ENCODE measurements at places on chromosomes 12 and 14.
A peak's percentile ranks its signal among the peaks of the same experiment; 100 is the strongest.

DNA sequence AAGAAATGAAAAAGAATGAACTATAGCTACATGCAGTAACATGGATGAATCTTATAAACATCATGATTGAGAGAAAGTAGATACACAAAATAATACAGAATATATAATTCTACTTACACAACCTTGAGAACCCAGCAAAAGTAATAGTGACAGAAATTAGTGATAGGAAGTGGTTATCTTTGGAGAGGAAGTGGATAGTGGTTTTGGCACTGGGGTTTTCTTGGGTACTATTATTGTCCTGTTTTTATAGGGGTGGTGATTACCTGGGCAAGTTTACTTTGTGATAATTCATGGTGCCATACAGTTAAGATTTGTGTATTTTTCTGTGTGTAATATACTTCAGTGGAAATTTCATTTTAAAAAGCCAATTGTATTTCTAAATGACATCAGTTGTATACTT, 352.7 kb downstream of the AEBP2 start:
- peak; percentile 33 for ATAC-seq

DNA sequence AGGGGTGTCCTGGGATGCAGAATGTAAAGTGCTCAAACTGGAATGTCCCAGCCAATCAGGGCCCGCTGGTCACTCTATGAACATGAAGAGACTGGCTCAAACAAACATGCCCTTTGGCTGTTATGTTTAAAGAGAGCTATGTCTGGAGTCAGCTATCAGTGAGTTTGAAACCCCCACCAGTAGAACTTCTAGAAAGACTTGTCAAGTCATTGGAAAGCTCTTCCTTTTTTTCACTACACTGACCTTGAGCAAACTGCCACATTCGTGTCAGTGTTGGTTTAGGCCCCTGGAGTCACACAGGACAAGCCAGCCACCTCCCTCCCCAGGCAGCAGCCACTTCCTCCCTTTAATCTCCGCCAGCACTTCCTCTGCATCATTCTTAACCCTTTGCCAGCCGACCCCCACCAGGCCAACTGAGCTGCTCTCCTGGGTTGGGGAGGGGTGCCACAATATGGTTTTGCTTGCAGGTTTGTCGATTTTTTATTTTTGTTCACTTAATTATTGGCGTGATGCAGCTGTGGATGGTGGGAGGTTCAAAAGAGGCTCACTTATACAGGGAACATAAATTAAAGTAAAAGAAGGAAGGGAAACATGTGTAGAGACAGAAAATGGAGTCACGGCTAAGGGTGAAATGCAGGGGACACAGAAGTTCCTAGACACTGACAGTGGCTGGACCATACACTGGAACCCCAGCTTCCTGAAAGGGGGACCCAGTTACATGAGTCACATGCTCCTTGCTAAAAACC, 25.3 kb downstream of the CMKLR1 start:
- peak; percentile 77 for ATAC-seq

DNA sequence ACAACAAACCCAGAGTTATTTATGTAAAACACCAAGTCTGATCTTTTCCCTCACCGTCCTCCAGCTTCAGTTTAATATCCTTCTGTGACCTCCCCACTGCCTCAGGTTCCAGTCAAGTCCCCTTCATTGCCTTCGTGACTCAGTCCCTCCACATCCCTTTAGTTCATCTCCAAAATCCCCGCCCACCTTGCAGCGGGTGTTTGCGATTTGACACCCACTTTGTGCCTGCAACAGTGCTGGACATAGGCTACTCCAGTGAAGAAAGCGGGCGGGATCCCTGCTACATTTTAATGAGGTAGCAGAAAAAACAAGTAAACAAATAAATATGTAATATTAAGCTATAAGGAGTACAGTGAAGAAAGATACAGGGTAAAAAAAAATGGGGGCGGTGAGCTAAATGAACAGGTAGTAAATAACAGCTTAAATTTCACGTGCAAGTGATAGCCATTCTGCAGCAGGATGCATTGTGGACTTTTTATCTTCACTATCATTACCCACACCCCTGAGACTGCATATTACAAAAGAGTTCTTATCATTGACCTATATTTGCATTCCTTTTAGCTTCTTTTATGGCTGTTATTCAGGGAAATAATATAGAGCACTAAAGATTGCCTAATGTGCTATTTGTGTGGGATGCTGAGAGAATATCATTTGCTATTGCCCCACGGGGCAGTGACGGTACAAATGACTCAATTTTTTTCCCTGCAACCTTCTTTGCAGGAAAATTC, 222.8 kb upstream of the NUDT4 start:
- ATAC-seq, result no peak

DNA sequence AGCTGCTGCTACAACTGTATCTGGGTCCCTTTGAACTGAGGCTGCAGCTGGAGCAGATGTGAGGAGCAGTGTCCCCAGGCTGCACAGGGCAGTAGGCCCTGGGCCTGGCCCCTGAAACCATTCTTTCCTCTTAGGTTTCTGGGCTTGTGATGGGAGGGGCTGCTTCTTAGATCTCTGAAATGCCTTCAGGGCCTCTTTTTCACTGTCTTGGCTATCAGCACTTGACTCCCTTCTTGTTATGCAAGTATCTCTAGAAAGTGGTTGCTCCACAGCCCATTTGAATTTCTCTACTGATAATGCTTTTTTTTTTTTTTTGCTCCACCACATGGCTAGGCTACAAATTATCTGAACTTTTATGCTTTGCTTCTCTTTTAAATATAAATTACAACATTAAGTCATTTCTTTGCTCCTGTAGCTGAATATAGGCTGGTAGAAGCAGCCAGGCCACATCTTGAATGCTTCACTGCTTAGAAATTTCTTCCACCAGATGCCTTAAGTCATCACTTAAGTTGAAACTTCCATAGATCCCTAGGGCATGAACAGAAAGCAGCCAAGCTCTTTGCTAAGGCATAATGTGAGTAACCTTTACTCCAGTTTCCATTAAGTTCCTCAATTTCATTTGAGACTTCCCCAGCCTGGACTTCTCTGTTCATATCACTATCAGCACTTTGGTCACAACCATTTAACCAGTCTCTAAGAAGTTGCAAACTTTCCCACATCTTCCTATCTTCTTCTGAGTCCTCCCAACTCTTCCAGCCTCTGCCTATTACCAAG, 41.1 kb downstream of the ACSM4 start:
- ATAC-seq, result no peak

DNA sequence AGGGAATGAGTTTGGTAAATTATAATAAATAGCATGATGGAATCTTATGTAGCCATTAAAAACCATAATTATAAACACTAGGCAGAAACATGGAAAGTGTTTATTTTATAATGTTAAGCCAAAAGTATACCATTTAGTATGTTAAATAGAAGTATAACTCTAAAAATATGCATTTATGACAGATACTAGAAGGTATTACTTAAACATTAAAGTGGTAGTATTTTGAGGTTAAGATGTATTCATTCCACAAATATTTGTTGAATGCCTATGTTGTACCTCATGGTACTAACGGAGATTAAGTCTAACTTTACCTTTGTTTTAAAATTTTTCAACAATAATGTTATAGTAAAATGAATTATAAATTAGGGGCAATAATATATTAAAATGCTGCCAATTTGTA, 24.1 kb downstream of the TTC8 start:
- ATAC-seq, result no peak

DNA sequence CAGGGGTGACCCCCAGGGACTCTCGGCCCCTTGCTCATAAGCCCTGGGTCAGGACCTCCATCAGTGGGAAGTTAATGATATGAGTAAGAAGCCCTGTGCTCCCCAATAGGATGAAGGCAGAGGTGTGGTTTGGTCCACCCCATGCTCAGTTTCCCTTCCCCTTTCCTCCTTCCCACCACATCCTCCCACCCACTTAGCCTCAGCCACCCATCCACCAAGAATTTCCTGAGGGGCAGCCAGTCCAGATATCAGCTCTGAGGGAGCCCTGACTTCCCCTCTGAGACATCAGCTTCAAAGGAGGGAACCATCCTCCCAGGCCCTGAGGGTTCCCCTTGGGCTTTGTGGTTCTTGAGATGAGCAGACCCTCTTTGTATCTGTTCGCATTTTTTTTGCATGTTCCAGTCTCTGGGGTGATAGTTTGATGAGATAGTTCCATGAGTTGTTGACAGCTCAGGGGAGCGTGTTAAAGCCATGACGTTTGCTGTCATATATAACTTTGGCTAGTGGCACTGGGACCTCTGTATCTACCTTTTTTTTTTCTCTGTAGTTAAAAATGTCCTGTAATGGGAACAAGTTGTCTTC, 71.2 kb downstream of the LGMN start:
- ATAC-seq, result peak; percentile 80

DNA sequence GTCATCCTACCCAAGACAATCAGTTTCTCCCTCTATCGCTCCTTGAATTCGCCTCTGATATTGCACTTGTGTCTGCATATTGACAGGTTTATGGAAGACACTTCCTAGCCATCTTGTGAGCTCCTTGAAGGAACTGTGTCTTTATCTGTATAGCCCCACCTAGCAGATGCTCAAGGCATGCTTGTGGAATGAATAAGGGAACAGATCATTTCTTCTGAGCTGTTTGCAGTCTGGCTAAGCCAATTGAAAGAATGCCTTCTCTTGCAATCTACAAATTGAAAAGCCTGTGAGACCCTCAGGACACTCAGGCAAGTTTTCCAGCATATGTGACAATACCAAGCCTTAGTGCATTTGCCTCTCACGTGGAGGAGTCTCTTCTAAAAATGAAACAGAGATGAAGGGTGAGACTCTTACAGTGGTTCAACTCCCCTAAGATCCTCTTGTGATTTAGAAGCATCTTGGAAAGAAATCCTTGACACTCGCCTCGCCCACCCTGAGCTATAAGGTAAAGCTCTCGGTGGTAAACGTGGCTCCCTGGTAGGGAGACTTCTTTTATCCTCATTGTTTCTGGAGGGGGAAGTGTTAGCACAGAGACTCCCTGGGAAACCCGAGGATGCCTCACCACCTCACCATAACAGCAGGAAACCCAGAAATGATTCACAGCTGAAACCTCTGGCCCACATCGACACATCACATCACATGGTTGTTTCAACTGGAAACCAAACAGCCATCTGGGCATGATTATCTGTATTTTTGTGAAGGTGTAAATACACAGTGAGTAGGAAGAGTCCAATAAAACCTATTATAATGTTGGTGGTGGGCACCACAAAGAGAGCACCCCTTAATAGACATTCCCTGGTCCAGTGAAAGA, 112.3 kb upstream of the BCL2L14 start:
- ATAC-seq, result peak; percentile 88

DNA sequence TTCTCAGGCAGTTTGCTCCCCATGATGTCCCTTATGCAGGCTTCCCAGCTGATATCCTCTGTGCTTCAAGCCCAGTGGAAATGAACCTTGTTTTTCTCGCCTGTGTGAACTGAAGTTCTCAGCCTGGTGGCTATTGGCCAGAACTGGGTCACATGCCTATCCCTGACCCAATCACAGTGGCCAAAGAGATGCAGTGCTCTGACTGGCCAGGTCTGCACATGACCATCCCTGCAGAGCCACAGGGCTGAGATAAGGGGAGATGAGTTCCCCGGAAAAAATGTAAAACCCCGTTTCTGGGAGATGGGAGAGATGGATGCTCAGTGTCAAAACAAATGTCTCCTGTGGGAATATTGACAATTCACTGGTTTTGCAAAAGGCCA, 34.7 kb upstream of the FZD10 start:
- ATAC-seq, result no peak

DNA sequence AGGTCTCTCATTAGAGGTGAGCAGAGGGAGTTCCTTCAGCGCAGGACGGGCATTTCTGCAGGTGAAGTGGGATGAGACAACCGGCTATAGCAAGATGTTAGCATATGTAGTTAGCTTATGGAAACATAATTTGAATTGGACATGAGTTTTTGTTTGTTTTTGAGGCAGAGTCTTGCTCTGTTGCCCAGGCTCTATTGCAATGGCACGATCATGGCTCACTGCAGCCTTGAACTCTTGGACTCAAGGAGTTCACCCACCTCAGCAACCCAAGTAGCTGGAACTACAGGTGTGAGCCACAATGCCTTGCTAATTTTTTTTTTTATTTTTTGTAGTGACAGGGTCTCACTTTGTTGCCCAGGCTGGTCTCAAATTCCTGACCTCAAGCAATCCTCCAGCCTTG, 69.2 kb downstream of the RCOR1 start:
- ATAC-seq, result no peak

GRCh38 chr14:75751296-75751695, 90.2 kb downstream of the TTLL5 start:
- no peak for ATAC-seq

DNA sequence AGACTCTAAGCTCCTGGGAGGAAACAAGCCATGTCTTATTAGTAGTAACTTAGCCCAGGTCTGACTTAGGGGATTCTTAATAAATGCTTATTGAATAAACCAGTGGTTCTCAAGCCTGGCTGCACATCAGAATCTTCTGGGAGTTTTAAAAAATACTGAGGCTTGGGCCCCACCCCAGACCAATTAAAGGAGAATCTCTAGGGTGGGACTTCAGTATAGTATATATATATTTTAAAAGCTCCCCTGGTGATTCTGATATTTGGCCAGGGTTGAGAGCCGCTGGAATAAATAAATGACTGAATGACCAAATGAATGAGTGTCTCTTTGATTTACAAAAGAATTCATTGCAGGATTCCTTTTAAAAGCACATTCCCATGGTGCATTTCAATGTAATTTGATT, 151.5 kb upstream of the GSC start:
- ATAC-seq, result no peak

- no peak for ATAC-seq
Measured at GRCh38 chr12:120737557-120738251, 12.1 kb downstream of the ACADS start.

GRCh38 chr14:80095623-80096022, 115.7 kb downstream of the DIO2 start:
- ATAC-seq, result no peak

GRCh38 chr14:95402176-95402575, 82.5 kb upstream of the CLMN start:
- no peak for ATAC-seq

DNA sequence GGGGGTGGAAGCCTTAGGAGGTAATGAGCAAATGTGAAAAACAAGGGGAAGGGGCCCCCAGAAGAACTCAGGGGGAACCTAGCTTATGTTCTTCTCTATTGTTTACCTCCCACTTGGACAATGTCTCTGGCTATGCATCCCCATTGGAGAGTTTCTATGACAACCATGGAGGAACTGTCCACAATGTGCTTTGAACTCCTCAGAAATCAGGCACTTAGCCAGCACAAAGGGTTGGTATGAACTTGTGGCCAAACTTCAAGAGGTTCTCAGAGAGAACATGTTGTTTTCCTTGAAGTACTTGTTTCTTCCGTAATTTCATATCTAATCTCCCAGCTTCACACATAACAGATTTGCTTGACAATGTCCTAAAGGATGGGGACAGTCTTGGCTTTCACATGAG, 202.8 kb upstream of the PELI2 start:
- ATAC-seq, result no peak

GRCh38 chr12:116142936-116143898, 134.3 kb downstream of the MED13L start:
- peak; percentile 65 for ATAC-seq

- ATAC-seq, result no peak
Measured at GRCh38 chr14:69244946-69245345, 15.0 kb upstream of the GALNT16 start.

All from activated CD4-positive, CD25-positive, alpha-beta regulatory T cell treated with anti-CD3 and anti-CD28 coated beads, Interleukin-2, amount 50 U/mL, for 24 hours (primary cell).